ENCODE measurements at places on chromosomes 13 and 19.
A peak's percentile ranks its signal among the peaks of the same experiment; 100 is the strongest.

DNA sequence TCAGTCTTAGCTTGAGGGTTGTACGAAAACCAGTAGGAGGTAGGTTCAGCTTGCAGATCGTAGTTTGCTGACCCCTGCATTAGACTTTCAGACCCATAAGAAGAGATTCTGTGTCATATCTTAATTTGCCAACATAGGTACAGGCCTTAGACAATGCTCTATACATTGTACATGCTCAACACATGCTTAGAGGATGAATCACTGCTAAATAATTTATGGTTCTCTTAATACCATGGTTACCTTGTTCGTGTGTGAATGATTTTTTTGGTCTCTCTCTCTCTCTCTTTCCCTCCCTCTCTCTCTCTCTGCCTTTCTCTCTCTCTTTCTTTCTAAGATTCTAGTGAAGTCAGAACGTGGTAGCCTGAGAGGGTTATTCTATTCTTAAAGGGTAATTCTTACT is 112.2 kb downstream of the FGF14 start:
- DNase-seq: no peak

GRCh38 chr13:109728791-109729731 is 57.3 kb downstream of the IRS2 start:
- DNase-seq: peak; percentile 37

- peak; percentile 78 for DNase-seq
Observed at GRCh38 chr13:110225609-110226574, 81.1 kb downstream of the COL4A1 start.

GRCh38 chr19:51704626-51705025 is 11.5 kb downstream of the SPACA6 start:
- no peak for DNase-seq

GRCh38 chr13:79477968-79478367 is 3.0 kb upstream of the NDFIP2 start:
- DNase-seq: peak; percentile 55

GRCh38 chr13:42110410-42111155 is 62.1 kb downstream of the DGKH start:
- DNase-seq: peak; percentile 49

- no peak for DNase-seq
Observed at GRCh38 chr13:92984151-92984550, 242.5 kb upstream of the GPC6 start.

DNA sequence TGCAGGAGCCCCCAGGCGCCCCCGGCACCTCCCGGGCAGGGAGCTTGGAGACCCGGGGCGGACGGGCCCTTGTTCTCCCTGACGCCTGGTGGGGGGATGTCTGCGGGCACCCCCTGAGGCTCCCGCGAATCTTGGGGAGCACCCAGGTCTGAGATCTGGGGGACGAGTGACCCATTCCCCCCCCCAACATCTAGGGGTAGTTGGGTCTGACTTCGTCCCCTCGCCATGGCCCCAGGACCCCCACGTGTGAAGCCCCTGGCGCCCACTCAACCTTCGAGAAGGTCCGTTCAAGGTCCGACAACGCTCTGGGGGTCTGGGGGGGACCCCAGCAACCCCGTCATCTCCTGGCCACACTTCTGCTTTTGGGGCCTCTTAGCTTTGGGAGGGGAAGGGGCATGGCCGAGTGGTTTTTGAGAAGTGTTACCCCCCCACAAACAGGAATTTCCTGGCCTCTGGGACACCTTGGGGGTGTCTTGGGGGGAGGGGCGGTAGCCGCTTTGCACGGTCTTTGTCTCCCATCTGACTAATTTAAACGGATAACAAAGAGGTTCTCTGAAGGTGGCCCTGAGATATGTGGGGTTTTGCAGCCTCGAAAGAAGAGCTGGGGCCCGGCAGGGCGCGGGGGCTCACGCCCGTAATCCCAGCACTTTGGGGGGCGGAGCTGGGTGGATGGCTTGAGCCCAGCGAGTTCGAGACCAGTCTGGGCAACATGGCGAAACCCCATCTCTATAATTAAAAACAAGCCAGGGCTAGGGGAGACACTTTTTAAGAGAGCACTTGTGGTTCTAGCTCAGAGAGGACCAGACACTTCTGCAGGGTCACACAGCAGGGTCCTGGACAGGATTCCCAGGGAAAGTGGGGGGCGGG is 608 bp downstream of the CNN2 start:
- no peak for DNase-seq

DNA sequence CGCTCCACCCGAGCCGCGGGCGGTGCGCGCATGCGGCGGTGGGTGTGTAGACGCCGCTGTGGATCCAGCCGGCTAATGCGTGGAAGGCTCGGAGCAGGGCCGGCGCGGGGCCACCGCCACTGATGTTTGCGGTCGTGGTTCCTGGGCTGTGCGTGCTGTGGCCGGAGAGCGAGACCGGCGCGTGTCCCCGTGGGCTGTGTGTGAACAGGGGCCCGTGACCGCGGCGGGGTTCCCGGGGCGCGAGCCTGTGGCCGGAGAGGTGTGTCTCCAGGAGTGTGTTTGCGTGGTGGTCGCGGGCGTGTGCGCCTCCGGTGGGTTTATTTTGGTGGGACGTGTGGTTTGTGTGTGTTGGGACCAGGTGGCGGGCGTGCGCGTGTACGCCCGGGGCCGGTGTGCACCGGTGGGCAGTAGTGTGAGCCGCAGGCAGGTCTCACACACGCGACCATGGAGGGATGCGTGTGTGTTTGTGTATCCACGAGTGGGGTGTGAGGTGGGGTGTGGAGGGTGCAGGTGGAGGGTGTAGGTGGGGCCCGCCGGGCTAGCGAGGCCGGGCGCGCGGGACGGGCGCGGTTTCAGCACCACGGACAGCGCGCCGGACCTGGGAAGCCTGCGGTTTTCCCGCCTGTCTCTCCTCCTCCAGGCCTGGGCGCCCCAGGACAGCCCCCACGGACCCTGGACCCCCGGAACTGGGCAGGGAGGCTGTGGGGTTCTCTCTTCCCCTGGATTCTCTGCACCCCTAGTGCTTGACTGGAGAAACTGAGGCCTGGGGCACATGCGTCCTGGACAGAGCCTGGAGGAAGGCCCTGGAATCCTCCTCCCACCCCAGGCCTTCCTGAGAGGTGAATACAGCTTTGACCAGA is 1.6 kb downstream of the HCN2 start:
- DNase-seq: no peak

- no peak for DNase-seq
Observed at GRCh38 chr13:60986301-60986700, 429.3 kb downstream of the PCDH20 start.

DNA sequence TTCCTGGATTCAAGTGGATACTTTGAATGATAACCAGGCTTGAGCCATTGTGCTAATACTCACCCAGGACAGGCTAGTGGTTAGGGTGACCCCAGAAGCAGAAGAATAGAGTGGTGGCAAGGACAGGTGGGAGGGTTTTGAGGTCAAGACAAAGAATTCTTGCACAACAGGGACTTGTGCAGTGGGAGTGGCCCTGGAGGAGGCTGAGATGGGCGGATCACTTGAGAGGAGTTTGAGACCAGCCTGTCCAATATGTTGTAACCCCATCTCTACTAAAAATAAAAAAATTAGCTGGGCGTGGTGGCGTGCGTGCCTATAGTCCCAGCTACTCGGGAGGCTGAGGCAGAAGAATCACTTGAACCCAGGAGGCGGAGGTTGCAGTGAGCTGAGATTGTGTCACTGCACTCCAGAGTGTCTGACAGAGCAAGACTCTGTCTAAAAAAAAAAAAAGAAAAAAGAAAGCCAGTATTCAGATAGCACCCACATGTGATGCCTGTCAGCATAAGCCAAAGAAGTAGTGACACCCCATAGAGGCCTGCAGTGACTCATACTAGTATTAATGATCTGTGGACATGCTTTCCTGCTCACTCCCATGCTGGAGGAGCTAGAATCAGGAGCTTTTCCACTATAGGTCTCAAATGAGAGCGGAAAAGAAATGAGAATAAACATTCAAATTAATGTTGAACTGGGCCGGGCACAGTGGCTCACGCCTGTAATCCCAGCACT is 78.7 kb downstream of the RNF17 start:
- no peak for DNase-seq

- DNase-seq: no peak
Observed at GRCh38 chr19:6414793-6415590, 9.6 kb downstream of the KHSRP start.

GRCh38 chr19:23055946-23056345 is 53.0 kb upstream of the ZNF728 start:
- DNase-seq: no peak

DNA sequence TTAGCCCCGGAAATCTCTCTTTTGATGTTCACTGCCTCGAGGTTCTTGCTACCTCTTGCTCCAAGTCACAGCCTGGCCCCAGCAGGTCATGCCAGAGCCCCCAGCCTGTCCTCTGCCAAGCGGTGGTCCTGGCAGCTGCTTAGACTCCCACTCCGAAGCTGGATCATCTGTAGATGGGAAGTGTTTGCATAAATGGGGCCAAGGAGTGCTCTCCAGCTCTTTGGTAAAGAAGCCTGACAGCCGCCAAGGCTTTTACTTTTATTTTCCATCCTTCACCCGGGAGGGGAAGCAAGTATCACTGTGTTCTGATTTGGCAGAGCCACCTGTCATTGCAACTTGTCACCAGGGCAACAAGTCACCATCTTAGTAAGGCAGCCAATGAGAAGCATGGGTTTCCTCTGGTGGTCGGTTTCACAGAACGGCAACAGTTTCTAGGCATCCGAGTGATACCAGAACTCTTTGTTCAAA is 10.6 kb upstream of the RETN start:
- peak; percentile 28 for DNase-seq

GRCh38 chr13:55653497-55653896 is 1487.2 kb upstream of the PRR20A start:
- DNase-seq: peak; percentile 78

GRCh38 chr13:75636436-75637180 is 478 bp downstream of the LMO7 start:
- peak; percentile 73 for DNase-seq

DNA sequence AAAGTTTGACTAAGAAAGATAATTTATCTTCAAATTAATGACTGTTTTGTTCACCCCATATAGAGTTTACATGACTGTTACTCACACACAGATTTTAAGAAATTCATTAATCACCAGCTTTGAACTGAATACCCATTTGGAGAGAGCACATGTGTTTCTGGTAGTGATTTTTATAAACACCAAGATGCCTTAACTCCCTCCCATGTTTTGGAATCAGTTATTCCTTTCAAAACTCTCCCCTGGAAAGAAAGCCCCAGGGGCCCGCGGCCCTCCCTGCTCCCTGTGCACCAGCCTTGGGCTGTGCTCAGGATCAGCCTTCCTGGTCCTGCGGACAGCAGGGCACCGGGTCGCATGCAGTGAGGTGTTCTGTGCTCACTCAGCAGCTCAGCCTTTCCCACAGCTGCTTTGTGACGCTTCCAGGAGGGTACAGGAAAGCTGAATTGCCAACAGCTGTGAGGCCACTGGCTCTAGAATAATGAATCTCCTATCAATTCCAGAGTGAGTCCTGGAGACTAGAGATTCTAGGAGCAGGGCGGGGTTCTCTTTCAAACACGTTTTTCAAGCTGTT is 483.2 kb downstream of the EFNB2 start:
- DNase-seq: no peak

DNA sequence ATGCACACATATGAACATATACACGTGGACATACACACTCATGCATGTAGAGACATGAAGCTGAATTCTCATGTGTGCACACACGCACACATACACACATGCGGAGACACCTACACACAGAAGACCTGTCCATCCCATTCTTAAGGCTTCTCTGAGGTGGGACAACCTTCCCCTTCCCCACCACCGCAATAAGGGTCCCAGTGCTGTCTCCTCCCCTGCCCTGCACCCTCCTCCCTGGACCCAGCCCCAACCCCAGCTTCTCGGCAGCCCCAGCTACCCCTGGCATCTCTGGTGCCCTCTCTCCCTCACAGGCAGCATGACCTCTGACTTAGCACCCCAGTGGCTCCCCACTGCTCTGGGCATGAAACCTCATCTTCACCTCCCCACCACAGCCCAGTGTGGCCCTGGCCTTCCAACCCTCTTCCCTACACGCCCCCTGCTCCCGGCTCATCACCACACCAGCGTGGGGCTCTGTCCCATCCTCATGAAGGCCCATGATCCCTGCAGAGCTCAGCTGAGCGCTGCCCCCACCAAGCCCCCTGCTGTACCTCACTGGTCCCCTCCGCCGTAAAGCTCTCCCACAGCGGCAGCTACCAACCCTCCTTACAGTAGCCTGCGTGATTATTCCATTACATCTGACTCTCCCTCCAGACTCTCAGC is 204.1 kb upstream of the ZNF536 start:
- DNase-seq: no peak

- DNase-seq: no peak
Observed at GRCh38 chr13:99299256-99299919, 7.8 kb downstream of the GPR183 start.

DNA sequence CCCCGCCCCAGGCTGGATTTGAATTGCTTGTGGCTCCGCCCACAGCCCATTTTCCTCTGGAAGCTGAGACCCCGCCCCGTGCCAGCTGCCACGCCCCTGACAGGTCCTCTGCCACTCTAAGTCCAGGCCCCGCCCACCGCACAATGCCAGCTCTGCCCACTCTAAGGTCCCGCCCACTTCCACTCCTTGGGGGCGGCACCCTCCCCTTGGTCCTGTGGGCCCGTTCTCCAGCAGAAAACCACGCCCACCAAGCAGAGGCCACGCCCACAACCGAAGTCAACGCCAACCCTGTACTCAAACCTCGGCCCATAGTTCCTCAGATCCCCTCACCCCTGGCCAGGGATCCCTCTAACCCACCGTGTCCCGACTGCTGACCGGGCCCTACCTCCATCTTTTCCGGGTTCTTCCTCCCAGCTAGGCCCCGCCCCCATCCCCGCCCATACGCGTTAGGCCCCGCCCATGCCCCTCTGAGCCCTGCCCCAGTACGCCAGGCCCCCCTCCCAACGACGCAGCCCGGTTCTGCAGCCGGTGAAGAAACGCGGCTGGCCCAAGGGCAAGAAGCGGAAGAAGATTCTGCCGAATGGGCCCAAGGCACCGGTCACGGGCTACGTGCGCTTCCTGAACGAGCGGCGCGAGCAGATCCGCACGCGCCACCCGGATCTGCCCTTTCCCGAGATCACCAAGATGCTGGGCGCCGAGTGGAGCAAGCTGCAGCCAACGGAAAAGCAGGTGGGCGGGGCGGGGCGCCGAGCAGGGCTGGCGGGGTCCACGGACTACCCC is 1.3 kb downstream of the HMG20B start:
- DNase-seq: peak; percentile 98

GRCh38 chr19:39297931-39298634 is 1.9 kb downstream of the IFNL1 start:
- DNase-seq: no peak

DNA sequence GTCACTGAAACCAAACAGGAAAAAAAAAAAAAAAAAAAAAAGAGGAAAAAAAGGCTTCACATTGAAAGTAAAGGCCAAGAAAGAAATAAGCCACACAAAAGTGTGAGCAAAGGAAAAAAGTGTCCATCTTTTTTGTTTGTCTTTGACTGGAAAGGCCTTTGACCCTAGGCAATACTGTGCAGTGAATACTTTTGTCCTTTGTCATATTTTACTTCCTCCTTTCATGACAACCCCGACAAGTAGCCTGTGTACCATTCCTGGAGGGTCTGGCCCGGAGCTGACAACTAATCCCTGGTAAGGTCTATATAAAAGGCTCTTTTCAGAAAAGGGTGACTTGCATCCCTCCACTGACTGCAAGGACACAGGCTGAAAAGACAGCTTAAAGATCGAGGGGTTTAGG is 12.9 kb upstream of the MICU2 start:
- DNase-seq: no peak
